Nucleus accumbens (tissue), 56 donors: ENCODE measurements at places on chromosomes 12 and 14.

GRCh38 chr12:54282949-54283593, 2.5 kb downstream of the HNRNPA1 start:
- no peak for DNase-seq

- DNase-seq, result no peak
Observed at GRCh38 chr14:58633831-58634230, 3.9 kb upstream of the DACT1 start.

GRCh38 chr14:39318574-39318973, 84.9 kb downstream of the MIA2 start:
- no peak for DNase-seq

DNA sequence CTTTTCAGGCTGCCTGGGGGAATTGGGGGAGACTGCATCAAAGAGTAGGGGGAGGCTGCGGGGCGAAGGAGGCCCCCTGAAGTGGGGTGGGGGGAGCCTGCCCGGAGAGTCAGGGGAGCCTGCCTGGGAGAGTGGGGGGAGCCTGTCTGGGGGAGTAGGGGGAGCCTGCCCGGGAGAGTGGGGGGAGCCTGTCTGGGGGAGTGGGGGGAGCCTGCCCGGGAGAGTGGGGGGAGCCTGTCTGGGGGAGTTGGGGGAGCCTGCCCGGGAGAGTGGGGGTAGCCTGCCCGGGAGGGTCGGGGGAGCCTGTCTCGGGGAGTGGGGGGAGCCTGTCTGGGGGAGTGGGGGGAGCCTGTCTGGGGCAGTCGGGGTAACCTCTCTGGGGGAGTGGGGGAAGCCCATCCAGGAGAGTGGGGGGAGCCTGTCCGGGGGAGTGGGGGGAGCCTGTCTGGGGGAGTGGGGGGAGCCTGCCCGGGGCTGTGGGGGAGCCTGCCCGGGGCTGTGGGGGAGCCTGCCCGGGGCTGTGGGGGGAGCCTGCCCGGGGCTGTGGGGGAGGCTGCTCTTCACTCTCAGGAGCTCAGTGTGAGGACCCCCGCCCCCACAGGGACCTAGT, 6.5 kb upstream of the DEGS2 start:
- no peak for DNase-seq

- DNase-seq, result no peak
Observed at GRCh38 chr12:104896710-104897109, 61.4 kb downstream of the SLC41A2 start.

DNA sequence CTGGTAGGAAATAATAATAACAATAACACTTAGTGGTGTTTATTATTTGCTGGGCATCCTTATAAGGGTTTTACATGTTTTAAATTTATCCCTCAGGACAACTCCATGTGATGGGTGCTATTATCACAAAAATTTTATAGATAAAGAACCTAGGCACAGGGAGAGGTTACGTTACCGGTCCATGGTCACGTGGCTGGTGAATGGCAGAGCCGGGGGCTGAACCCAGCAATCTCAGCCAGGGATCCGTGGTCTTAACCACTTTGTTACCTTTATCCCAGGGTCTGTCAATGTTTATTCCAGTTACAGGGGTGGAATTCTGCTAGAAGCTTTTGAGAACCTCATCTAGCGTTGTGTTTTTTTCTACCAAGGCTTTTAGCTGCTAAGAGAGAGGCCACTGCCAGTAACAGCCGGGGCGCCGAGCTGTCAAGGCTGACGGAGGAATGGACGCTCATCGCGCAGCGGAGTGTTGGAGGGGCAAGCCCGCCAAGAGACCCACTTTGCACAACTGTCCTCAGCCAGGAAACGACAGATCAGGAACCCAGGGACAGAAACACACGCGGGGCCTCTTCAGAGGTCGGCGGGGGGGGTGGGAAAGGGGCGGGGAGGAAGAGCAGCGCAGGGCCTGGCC, 418 bp downstream of the AMN1 start:
- peak; percentile 44 for DNase-seq

DNA sequence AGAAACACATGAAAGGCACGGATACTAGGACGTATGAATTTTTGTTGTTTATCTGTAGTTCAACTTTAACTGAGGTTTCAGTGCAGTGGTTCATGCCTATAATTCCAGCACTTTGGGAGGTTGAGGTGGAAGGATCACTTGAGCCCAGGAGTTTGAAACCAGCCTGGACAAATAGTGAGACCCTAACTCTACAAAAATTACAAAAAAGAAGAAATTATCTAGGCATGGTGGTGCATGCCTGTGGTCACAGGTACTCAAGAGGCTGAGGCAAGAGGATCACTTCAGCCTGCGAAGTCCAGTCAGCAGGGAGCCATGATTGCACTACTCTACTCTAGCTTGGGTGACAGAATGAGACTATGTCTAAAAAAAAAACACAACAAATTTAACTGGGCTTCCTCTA, 8.0 kb downstream of the KRT6B start:
- no peak for DNase-seq

DNA sequence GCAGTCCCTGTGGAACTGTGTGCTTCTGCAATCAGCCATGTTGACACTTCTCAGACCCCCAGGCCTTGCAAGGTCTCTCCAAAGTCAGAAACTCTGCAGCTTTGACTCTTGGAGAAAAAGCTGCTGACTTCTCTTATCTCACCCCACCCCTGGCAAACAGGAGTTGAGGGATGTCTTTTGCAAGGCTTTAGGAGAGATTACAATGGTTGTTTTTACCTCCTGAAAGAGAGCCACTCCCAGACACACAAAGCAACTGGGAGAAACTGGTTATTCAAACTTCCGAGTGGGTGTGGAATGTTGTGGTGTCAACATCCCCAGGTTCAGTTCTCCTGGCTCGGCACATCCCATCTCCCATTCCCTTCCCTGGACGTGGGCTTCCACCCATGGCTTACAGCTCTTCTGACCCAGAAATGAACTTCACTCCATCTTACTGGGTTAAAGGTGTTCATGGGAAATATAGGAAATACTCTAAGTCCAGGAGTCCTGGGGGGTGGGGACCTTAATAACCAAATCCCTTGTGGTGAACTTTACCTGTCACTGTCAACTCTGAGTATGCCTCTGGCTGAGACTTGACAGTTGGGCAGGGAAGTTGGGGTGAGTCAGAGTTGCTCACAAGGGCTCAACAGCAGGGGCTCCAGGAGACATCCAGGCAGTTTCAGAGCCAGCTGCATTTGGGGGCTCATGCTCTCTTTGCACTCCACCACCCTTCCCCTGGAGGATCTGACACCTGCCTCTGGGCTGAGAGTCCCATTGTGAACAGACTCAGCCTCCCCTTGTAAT, 41.9 kb downstream of the CCDC177 start:
- no peak for DNase-seq

DNA sequence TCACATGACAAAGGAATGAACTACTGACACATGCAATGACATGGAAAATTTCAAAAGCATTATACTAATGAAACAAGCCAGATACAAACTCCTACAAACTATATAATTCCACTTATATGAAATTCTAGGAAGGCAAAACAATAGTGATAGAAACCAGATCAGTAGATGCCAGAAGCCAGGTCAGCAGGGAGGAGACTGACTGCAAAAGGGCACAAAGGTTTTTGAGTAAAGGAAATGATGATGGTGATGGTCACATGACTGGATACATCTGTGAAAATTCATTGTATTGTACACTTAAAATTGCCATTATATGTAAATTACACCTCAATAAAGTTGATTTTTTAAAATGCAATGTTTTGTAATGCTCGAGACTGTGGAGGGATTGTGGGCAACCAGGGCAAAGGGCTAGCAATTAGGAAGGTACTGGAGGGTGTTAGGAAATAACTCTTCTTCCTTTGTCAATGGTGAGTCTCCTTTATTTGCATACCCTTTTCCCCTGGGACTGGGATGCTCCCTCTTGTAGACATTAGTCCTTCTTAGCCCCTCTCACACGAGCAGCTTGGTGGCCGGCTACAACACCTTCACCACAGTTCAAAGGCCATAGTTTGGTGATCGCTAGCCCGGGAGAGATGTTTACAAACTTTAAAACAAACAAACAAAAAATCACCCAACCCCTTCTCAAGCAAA, 6.7 kb upstream of the PRPF40B start:
- no peak for DNase-seq

GRCh38 chr12:46549527-46550265, 177.1 kb upstream of the SLC38A2 start:
- no peak for DNase-seq

DNA sequence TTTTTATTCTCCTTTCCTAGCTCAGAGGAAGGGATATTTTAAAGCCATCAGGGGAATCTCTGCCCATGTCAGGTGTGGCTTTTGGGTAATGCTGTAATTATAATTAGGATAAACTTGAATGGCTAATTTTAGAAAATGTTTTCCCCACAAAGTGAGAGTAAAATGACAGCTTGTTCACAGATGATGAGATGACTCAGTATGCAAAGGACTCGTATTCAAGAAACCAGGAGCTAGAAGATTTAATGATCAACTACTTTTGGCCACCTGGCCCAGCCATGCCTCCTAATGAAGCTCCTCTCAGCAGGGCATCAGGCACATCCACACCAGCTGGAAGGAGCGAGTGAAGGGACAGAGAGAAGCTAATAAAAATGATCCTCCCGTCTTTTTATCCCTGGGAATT, 29.0 kb upstream of the PLEKHG7 start:
- no peak for DNase-seq

- no peak for DNase-seq
Observed at GRCh38 chr14:34700622-34701130, 13.7 kb downstream of the CFL2 start.
